ENCODE measurements at places on chromosomes 13 and 19.

DNA sequence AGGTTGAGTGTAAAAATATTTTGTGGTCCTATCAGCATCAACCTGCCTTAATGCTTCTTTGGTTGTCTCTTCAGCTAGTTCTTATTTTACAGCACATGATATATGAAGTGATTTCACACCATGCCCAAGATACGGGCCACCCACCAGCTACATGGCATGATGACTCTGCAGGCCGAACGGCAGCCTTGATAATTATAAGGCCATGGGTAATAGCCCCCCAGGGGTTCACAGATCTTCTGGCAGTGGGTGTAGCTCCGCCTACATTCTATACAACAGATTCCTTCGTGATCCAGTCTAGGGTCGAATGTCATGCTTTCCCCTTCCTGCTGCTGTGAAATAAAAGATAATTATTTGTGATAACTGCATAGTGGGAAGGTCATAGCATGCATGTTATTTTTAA, 36.1 kb downstream of the CNMD start:
- DNase-seq: no peak

DNA sequence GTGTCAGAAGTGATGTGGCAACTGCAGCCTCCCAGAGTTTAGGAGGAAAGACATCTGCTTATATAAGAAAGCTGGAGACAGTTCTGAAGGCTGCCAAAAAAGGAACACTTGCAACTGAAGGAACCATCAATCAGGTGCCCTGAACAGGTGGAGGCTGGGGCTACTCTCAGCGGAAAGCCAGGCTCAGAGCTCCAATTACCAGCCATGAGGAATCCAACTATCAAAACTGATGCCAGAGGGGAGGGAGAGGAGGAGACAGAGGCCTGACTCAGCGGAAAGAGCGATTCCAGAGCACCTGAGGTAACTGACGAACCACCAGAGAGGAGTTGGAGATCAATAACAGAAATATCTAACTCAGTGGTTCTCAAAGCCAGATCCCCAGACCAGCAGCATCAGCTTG, 24.3 kb downstream of the LEUTX start:
- no peak for DNase-seq

GRCh38 chr19:1411255-1412191, 4.1 kb downstream of the DAZAP1 start:
- no peak for DNase-seq

GRCh38 chr19:50489461-50490011, 12.9 kb upstream of the GARIN5A start:
- no peak for DNase-seq

DNA sequence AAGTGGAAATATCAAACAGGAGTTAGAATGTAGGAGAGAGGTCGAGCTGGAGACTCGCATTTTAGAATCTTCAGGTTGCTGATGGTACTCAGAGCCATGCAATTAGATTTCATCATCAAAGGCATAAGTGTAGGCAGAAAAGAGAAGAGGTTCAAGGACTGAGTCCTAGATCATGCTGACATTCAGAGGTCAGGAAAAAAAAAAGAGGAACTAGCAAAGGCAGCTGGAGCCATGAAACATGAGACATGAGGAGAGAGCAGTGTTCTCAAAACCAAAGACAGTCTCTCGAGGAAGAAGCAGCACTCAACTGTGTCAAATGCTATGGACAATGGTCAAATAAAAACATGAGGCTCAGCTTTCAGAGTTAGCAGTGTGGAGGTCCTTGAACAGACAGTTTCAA, 12.4 kb upstream of the TPP2 start:
- no peak for DNase-seq

DNA sequence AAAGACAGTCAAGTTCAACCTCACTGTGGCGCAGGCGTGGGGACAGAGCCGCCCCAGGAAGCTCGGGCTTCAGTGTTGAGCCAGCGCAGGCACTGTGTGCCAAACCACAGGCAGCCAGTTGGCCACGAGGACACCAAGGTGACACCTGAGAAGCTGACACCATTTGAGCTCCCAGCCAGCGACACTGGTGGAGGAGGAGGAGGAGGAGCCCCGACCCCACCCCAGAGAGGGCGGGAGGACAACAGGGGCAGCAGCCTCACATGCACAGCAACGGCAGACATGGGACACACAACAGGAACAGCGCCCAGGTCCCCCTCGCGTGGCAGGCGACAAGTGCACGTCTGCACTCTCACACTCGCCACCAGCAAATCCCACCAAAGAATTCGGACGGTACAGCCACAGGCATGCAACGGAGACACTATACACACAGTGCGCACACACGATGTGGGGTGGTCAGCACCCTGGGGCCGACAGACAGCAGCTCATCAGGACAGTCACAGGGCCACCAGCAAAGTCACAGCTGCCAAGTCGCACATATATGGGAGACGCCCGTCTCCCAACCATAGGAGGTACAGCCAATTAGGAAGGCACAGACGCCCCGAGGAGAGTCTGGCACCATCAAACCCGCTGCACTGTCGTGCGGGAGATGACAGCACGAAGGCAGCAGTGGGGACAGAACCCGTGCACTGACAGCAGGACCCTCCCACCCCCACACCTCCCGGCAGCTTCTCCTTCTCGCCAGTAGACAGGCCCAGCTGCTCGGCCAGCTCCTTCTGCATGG, 3.4 kb downstream of the EIF3G start:
- no peak for DNase-seq

DNA sequence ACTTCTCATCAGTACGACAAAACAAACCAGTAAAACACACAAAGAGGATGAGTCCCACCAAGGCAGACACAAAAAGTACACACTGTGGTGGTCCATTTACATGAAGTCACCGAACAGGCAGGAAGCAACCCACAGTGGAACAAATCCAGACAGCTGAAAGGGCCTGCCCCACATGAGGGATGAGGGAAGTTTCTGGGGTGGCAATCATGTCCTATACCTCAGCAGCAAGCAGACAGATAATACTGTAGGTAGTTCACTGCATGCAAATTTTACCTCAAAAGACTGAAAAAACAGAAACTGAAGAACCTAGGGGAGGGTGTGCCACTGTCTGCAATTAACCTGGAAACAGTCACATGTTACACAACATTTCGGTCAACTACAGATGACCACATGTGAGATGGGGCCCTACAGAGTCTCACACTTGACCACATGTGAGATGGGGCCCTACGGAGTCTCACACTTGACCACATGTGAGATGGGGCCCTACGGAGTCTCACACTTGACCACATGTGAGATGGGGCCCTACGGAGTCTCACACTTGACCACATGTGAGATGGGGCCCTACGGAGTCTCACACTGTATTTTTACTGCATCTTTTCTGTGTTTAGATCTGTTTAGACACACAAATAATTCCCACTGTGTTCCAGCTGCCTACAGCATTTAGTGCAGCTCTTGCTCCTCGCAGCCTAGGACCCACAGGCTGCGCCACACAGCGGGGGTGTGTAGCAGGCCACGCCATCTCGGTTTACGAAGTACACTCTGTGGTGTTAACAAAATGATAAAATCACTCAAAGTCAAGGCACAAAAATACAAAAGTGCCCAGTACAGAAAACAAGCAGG, 22.2 kb downstream of the PCID2 start:
- no peak for DNase-seq

GRCh38 chr13:48782429-48782840, 128.7 kb downstream of the CYSLTR2 start:
- no peak for DNase-seq

DNA sequence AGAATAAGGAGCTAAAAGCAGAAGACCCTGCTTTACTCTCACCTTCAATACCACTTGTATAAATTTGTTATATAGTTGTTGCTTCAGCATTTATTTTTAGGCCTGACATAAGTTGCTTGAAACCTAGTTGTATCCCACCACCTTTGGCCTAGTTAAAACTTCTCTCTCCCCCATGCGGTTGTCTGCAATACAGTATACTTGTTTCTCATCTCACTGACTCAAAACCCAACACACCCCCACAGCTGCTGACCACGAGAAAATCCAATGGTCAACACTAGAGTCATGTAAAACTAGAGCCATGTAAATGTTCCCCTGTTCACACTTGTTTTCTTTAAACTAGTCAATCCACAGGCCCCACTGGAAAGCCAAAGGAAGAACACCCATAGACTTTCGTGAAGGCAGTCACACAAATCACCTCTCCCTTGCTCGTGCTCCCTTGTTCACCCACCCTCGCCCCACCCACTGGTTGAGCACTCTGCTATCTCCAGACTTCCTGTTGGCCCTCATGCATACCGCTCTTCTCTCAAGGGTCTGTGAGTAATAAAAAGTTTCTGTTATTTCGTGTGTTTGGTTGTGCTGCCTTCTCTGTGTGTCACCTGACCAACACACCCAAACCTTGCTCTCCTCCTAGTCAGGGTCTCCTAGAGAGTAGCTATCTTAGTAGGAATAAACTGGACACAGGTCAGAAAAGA, 12.9 kb upstream of the CCDC169 start:
- DNase-seq: no peak

DNA sequence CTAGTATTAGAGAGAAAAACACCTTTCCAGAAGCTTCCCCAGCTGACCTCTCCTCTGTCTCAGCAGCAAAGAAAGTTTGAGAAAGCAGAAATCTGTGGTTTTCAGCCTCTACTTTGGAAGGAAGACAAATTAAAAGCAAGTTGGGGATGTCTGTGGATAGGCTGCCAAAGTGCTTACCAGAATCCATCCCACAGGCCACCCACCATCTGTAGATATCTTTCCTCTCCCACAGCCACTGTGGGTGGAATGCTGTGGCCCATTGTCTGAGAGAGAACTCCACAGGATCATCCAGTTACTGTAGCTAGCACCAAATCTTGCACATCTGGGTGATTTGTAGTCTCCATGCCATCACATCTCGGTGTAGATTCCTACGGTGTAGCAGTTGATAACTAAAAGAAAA, 133.5 kb downstream of the DNAJC15 start:
- no peak for DNase-seq

DNA sequence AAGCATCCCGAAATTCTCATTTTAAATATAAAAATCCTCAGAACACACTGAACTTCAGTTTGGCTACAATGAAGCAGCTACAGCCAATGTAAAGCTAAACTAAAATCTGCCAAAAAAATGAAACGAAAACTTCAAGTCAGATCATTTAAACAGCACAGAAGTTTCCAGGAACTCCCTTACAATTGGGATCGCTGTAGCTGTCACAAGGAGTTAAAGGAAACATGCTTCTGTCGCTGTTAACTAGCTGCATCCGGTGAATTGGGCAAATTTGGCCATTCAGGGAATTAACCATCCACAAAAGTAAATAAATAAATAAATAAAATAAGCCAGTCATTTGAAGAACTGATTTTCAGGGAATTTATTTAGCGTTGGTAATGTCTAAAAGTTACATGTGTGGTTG, 77.0 kb upstream of the PEG3 start:
- no peak for DNase-seq

DNA sequence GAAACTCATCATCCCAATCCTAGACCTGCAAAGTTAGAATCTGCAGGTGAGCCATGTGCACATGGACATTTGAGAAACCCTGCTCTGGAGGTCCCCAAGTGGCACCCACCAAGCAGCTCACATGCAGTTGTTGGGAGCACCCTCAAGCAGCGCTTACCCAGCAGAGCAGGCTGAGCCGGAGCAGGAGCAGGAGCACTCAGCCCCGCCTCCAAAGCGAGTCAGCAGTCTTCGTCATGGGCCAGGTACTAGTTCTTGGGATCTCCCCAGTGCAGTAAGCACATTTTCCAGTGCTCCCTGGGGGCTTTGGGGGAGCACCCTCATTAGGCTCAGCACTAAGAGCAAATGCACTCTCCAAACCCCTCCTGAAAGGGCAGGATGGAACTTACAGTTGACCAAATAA, 572.7 kb downstream of the IRS2 start:
- no peak for DNase-seq

DNA sequence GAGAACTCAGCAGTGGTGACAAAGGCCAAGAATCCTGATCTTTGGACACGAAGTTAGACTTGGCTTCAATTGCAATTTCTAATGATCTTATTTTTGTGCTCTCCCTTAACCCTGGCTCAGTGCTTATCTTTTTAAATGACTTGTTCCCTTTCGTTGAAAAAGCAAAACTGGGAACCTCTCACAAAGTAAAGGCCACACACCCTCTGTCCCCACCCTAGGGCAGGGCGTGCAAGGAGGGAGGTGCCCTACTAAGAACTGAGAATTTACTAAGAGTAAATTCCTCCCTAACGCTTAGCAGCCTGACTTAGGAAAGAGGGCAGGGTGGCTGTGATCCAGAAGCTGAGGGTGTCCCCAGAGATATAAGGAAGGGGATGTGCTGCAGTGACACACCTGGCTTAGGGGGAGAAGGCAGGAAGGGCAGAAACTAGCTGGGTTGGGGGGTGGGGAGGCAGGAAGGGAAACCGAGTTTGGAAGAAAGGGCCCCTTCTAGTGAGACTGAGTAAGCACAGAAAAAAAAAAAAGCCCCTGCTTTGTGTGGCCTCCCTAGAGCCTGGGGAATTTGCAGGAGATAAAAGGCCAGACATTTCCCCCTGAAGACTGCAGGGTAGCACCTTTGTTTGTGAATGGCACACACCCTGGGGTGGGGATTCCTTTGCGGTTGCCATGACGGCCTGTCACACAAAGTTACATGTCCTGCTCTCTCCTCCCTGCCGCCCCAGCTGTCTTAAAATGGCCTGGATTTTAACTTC, 435.1 kb downstream of the EFNB2 start:
- no peak for DNase-seq

DNA sequence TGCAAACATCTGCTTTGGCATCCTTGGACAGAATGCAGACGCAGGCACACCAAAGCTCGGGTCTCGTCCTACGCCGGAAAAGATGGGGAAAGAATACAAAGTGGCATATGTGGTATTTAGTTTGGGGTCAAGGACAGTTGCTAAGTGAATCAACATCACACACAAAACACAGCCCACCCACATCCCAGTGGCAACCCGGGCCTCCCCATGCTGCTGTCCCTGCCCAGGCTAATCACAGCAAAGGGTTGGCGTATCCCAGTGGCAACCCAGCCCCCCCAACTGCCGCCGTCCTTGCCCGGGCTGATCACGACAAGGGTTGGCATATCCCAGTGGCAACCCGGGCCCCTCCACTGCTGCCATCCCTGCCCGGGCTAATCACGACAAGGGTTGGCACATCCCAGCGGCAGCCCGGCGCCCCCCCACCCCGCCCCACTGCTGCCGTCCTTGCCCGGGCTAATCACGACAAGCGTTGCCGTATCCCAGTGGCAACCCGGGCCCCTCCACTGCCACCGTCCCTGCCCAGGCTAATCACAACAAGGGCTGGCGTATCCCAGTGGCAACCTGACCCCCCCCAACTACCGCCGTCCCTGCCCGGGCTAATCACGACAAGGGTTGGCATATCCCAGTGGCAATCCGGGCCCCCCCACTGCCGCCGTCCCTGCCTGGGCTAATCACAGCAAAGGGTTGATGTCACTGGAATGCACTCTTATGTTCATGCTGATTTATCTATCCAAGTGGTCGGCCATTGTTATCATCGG, 167.8 kb upstream of the SOX1 start:
- DNase-seq: no peak

DNA sequence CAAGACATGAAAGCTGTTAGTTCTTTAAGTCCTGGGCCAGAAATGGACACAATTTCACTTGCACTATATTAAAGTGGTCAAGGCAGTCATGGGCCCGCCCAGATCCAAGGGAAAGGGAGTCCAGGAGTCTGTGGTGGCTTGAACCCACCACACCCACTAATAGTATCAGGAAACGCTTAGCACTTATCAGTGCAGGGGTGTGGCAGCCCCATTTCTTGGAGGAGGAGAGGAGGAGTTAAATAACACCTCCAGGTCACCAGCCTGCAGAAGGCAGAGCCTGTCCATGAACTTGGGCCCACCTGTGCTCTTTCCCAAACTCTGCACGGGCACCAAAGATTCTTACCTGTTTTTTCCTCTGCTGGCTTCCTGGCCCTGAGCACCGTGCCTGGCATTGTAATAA, 5.4 kb upstream of the NTN5 start:
- DNase-seq: no peak

GRCh38 chr19:53365899-53366493, 491 bp downstream of the ZNF525 start:
- DNase-seq: no peak
